MV-4-11 (cell line): ENCODE measurements at places on chromosomes 5 and 9.

DNA sequence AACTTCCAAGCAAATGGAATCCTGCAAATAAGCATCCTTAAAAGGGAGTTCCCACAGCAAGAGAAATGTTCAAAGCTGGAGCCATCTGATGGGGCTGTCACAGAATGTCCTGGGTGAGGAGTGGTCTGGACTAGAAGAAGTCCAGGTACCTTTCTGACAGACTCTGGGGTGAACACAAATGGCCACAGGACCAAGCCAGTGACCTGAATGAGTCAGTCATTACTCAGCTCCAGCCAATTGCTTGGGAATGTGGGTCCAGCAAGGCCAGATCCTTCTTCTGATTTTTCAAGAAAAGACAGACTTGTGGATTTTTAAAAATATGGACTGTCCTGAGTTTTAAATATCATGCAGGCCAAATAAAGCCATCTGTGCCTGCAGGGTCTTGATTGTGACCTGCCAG is 30.1 kb downstream of the GALNT10 start:
- no peak for DNase-seq

- peak; percentile 5 for DNase-seq
Measured at GRCh38 chr5:65100911-65101631, 332.3 kb downstream of the CWC27 start.

DNA sequence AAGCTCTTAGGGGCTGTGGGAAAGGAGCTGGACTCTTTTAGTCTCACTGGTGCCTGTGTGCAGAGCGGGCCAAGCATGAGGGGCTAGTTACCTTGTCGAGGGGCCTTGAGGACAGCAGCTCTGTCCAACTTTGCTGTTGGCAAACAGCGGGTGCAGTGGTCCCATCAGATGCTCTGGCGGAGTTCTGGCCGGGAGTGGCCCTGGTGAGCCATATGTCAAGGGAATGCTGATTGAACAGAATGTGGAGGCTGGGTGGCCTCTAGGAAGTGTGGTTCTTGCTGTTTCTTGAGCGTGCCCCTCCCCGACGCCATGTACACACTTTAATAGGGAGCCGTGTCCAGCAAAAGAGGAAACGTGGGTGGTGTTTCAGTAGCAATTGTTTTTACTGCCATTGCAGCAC is 3.6 kb upstream of the ADAMTS2 start:
- peak; percentile 63 for DNase-seq

DNA sequence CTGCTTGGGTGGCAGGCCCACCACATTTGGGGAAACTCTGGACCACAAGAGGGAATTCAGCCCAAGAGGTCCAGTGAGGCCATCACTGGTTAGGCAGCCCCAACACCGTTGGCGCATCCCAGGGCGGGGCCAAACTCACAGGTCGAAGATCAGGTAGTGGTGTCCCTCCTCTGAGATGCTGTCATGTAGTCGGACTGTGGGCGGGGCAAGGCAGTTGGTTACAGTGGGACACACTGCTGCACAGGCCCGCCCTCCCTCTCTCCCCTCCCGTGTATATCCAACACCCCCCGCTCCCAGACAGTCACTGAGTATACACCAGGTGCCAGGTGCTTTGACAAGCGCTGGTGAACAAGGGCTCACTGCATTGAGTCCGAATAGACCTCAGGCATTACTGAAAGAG is 32.1 kb downstream of the CAMK2A start:
- DNase-seq, result no peak

DNA sequence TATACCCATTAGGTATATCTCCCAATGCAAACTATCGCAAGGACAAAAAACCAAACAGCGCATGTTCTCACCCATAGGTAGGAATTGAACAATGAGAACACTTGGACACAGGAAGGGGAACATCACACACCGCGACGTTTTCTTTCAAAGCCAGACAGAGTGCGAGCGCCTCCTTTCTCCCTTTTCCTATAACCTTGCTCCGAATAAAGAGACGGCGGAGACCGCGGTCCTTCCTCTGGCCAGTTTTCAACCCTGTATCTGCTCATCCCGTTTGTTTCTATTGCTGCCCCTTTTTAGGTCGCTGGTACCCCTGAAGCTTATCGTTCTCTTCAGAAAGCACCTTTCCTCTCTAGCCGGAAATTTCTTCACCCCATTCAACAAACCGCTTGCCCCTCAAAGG is 1.3 kb downstream of the LVRN start:
- DNase-seq, result no peak

GRCh38 chr9:129441852-129442251 is 179.0 kb downstream of the C9orf50 start:
- DNase-seq, result no peak

- no peak for DNase-seq
Measured at GRCh38 chr9:16182784-16183183, 629.9 kb downstream of the CCDC171 start.

DNA sequence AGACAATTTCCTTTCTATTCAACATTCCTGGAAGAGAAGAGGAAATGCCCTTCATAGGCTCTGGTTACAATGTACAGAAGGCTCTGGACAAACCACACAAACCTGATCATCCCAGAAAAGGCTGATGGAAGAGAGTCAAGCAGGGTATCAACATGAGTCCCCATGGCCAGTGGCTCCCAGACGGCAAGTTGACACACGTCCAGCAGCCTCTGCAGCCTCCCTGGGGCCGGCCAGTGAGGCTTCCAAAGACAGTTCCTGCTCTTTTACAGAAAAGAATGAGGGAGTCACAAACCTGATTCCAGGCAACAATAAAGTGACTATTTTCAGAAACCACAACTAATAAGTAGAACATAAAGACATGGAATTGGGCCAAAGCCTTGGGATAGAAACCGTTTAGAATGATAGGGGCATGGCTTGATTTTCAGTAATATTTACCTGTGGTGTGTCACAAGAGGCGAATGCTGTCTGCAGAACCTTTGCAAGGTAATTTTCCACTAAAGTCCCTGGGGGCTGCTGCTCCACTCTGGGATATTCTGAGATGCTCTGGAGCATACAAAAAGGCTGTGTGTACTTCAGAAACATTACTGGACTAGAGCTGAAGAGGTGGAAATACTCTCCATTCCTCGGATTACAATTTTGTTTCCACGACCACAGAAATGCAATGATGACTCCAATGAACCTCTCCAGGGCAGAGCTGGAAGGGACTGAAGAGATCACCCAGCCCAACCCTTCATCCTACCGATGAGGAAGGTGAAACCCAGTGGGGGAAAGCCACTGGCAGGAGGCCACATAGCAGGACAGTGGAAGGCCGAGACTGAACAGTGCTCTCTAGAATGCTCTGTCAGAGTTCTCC is 10.4 kb downstream of the MED27 start:
- no peak for DNase-seq

- no peak for DNase-seq
Measured at GRCh38 chr9:75974016-75974766, 83.7 kb downstream of the PCSK5 start.

DNA sequence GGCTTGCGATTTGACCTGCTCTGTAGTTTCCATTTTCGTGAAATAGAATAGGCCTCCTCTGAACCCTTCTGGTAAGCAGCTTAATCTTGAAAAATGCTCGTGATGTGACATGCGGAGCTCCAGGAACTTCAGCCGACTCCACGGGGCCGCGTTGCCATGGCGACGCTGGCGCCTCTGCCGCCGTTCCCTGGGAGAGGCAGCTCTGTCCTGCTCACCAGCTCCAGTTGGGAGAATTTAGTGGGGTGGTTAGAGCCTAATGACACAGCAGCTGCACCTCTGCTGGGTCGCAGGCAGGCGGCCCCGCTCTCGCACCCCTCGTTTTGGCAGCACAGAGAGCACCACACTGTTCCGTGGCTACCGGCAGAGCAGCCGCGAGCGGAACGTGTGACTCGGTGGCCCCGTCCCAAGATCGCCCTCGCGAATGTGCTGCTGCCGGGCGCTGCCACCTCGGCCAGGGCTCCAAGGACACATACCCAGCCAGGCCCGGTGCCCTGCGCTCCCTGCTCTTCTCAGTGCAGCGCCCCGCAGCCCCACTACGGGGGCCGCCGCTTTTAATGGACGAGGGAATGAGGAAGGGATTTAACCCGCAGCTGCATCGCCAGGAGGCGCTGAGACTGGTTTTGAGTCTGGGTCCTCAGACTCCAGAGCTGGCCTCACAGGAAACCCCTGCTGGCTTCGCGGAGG is 131.2 kb upstream of the LMX1B start:
- no peak for DNase-seq

DNA sequence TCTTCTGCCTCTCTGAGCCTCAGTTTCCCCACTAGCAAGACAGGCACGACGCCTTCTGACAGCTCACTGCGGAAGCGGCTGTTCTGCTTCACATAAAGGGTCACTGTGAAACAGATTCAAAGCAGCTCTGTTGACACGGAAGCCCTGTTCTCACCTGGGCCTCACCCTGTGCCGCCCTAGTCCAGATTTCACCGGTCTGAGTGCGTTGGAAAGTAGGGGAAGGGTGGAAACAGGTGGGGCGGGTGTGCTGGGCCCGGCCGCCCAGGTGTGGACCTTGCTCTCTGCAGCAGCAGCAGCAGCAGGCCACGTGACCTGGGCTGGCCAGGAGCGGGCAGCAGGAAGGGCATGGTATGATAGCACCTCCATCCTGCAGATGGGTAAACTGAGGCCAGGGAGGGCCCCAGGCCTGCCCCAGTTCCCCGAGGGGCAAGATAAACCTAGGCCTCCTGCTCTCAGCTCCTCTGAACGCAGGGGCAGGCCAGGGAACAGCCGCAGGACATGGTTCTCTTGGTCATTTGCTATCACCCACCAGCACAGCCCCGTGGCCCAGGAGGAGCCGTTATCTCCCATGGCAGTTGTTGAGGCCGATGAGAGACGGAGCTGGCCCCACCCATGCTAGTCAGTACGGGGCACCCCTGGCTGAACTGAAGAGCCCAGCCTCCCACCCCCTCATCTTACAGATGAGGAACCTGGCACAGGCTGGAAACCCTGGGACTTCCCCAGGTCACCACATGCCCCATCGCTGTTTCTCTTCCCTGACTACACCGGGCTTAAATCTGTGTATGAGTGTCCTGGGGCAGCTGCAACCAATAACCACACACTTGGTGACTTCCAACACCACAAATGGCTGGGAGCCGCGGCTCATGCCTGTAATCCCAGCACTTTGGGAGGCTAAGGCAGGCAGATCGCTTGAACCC is 12.1 kb downstream of the PTGES2 start:
- DNase-seq, result peak; percentile 11

GRCh38 chr5:92769978-92770377 is 811.0 kb downstream of the NR2F1-AS1 start:
- DNase-seq, result no peak

DNA sequence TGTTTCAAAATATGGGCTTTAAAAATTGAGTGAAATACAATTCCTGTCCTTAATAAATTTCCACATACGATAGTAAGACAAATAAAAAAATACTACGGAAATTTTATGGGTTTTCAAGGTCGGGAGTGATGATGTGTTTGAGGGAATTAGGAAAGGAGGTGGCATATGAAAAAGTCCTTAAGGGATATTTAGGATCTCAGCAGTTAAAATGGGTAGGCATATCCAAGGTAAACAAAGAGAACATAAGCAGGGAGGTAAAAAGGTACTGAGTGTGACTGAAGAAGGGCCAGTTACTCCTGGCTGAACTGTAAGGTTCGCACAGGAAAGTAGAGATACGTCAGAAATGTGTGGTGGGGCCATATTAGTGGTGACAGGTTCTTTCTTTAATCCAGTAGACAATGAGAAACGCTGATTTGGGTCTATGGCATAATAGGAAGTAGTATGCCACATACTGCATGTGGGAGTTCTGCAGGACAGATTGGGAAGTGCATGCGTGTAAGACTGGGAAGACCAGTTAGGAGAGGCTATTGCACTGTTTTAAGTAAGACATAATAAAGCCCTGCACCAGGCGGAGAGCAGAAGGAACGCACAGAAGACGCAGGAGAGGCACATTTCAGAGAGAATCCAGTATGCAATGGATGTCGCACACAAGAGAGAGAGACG is 937 bp upstream of the HMGCR start:
- peak; percentile 32 for DNase-seq

DNA sequence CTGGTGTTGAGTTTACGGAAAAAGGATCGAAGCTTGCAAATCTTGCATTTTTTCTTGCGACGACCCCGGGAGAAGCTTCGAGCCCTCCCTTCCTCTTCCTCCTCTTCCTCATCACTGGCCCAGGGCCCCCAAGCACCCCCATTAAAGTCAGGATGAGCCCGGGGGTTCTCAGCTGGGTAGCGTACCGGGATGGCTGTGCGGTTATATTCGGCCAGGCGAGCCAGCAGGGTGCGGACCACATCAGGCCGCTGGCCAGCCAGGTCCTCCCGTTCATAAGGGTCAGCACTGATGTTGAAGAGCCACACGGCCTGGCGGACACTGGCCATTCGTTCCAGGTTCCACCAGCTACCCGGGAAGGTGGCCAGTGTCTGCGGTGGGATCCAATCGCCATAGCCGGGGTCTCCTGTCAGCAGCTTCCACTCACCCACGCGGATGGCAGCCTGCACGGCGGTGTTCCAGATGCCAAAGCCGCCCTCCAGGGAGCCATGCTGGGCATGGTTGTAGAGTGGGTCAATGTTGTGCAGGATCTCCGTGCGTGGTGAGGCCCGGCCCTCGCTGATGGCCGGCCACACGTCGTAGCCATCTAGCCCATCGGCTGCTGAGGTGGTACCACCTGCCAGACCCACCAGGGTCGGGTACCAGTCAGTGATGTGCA is 5.3 kb downstream of the ARSI start:
- no peak for DNase-seq
